CD4-positive, alpha-beta T cell (primary cell): ENCODE measurements at places on chromosomes 7 and 10.

DNA sequence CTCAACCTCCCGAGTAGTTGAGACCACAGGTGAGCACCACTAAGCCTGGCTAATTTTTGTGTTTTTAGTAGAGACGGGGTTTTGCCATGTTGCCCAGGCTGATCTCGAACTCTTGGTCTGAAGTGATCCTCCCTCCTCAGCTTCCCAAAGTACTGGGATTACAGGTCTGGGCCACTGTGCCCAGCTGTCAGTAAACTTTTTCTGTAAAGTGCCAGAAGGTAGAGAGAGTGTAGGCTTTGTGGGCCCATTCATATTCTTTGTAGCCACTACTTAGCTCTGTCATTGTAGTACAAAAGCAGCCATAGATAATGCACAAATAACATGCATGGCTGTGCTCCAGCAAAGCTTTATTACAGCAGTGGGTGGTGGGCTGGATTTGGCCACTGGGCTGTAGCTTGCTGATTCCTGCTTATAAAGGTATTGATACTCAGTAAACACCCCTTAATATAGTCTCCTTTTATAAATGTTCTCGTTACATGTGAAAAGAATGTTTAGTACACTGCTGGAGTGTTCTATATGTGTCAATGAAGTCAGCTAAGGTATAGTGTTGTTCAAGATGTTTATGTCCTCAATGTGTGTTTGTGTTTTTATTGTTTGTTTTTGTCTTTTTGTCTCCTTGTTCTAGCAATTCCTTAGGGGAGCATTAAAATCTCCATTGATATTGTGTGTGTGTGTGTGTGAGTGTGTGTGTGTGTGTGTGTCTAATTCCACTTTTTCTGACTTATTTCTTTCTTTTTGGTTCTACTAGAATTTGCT, 644.7 kb upstream of the DPP6 start:
- no peak for DNase-seq

DNA sequence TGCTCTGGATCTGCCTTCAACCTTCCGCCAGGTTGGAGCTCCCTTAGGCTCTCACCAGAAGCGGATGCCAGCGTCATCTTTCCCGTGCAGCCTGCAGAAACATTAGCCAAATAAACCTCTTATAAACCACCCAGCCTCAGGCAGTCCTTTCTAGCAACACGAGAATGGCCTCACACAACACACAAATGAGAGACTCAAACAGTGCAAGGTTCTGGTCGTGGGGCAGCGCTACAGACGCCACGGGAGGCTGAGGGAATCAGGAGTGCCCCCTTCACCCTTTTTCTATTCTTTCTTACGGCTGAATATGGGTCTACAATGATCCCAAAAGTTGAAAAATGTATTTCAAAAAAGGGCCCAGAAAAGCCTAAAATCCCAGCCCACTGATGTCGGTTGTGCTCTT, 96.4 kb downstream of the FOXL3 start:
- DNase-seq = no peak

DNA sequence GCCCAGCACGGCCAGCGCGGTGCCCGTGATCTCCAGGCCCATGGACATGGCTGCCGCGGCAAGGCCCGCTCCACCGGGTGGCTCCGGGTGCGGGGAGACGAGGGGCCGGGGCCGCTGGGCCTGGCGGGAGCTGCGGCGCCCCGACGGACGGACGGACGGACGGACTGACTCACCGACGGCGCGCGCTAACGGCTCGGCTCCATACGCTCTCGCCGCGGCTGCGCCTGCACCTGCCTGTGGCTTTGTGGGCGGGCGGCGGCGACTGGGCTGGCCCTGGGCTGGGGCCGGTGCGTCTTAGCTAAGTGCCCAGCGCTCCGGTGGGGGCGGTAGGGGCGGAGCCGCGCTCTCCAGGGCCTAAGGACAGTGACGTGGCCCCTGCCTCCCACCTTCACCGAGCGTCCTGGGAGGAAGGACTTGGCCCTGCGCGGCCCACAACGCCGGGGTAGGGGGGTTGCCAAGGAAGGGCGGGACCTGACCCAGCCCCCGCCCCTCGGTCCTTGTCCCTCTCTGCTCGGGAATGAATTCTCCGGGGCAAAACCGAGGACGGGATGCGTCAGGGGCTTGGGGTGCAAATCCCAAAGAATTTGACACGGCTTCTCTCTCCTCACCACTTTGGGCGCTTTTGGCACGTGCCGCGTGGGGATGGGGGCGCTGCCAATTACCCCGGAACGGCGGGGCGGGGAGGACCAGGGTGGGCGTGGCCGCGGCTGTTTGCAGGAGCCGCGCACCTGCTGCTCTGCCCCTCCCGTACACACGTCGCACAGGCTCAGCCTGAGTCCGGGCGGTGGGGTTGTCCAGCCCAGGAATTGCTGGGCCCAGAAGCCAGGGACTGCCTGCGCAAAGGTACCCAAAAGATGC, at the start of gene CLDN3:
TSS of gene CLDN3 (minus strand) at position 269 of the 858 bp plus-strand sequence. CDS start at position 48, 221 bp downstream.
- no peak for DNase-seq

GRCh38 chr10:112794201-112794600, 155.8 kb upstream of the TCF7L2 start:
- DNase-seq = no peak

DNA sequence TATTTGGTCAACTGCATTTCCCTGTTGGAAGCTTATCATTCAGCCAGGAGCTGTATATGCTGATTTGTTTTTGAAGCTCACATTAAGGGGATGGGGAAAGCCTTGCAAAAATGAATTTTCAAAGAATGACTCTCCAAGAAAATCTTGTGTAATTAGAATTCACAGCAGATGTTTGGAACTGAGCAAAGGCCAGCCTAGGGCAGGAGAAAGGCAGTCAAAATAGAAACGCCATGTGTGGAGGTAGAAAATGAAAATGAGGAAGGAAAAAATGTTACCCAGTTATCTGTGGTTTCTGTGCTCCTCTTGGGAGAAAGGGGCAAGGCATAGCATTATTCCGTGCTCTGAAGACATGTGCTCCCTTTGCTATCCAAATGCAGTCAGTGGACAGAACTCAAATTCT, 93.5 kb downstream of the NRP1 start:
- no peak for DNase-seq

DNA sequence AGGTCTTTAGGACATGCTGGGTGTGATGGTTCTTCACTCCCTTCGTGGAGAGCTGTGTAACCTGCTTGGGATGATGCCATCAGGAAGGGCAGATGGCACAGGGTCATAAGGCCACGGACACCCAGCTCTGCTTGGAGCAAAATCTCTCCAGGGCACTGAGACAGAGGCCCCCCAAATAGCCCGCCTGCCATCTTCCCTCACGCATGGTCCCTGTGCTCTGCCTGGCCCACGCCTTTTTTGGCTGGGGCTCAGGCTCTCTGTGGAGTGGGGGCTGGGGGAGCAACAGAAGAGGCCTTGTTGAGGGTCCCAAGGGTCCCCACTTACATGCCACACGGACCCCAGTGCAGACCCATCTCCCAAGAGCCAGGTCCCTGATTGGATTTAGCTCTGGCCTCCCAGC, 93.3 kb upstream of the RET start:
- no peak for DNase-seq

DNA sequence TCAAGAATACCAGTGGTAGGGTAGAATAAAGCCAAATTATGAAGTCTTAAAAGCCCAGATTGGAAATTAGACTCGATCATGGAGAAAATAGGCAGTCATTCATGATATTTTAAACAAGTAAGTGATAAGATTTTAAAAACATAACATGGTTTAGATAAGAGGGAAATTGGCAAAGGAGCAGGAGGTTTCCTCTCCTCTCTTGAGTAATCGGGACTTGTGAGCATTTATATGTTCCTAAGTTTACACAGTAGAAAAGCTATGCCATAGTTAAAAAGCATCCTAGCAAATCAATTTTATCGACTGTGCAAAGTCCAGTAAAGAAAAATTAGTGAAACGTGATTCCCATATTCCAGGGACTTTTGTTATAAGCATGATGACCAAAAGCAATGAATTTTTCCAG, 313.2 kb downstream of the AHR start:
- no peak for DNase-seq

DNA sequence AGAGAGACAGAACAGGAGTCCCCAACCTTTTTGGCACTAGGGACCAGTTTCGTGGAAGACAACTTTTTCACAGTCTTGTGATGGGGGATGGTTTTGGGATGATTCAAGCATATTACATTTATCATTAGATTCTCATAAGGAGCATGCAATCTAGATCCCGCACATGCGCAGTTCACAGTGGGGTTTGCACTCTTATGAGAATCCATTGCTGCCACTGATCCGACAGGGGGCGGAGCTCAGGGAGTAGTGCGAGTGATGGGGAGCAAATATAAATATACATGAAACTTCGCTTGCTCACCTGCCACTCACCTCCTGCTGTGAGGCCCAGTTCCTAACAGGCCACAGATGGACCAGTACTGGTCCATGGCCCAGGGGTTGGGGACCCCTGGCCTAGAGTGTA, 14.2 kb downstream of the CCL26 start:
- no peak for DNase-seq

DNA sequence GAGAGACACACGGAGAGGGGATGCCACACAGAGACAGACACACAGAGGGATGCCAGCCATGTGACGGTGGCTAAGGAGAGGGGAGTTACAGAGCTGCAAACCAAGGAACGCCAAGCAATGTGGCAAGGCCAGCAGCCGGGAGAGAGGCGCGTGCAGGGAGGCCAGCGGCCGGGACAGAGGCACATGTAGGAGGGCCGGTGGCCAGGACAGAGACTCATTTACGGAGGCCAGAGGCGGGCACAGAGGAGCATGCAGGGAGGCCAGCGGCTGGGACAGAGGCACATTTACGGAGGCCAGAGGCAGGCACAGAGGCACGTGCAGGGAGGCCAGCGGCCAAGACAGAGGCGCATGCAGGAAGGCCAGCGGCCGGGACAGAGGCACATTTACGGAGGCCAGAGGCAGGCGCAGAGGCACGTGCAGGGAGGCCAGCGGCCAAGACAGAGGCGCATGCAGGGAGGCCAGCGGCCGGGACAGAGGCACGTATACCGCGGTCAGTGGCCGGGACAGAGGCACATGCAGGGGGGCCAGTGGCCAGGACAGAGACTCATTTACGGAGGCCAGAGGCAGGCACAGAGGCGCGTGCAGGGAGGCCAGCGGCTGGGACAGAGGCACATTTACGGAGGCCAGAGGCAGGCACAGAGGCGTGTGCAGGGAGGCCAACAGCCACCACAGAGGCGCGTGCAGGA, 40.4 kb downstream of the INSIG1 start:
- no peak for DNase-seq
